ENCODE measurements at places on chromosomes 11 and 22.

DNA sequence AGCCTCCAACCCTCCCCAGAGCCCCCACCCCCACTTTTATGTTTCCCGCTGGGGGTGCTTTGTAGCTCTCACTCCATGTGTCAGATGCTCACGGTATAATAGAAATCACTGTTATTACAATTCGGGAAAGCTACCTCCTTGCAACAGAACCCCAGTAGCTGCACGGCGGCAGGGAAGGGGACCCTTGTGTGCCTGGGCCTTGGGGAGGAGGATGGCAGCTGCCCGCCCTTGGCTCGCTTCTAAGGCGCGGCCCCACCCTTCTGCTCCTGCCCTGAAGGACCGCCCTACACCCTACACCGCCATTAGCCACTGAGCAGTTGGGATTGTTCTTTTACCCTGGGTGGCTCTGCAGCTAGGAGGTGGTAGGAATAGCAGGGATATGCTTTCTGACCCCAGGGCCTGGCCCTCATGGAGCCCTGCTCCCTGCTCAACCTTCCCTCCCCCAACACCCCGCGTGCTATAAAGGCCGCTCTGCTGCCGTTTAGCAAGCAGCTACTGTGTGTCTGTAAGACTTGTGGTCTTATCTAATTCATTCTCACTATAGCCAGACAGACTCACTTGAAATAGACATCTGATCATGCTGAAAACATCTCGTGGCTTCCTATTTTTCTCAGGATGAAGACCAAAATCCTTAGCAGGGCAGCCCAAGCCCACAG is 219.7 kb downstream of the CEP164 start:
- no peak for DNase-seq

GRCh38 chr22:29346659-29347058 is 31.2 kb upstream of the RASL10A start:
- no peak for DNase-seq

DNA sequence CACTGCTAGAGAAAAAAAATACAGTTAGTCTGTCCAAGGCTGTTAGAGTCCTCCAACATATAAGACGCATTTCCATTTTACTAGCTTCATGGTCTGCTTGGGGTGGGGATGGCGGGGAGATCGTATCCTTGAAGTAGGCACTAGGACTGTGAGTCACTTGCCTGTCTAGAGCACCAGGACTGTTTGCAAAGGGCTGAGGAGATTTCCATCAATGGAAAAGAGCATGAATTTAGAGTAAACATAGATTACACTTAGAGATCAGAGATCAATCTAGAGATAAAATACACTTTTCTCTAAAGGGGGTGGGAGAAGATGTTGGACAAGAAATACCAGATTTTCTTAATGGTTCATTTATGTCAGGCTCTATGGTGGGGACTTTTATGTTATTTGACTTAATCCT is 1.7 kb upstream of the MS4A7 start:
- DNase-seq = no peak

- DNase-seq = no peak
Observed at GRCh38 chr11:26042113-26042512, 289.8 kb upstream of the ANO3 start.

DNA sequence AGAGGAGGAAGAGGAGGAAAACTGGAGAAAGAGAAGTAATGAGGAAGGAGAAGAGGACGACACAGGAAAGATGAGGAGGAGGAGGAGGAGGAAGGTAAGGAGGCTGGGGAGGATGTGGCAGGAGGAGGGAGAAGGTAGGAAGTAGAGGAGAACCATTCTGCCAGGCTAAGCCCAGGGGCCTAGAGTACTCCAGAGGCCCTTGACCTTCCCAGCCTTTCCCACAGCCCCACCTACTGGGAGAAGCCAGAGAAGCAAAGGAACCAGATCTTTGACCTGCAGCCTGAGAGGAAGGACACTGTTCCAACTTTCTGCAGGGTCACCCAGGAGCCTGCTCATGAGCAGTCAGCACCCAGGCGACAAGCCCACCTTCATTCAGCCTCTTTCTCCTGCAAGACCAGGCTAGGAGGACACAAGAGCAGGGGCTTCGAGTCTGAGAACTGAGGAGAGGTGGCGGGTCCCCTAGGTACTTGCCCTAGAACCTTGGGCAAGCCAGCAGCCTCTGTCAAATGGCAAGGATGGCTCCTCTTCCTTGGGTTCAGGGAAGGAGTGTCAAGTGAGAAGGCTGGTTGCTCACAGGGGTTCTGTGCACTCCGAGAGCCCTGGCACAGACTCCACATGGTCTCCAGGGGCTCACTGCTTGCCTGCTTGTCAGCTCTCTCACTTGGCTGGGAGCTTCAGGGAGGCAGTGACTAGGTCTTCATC is 27.9 kb upstream of the OAF start:
- no peak for DNase-seq

GRCh38 chr22:32052244-32052643 is 9.2 kb downstream of the SLC5A1 start:
- no peak for DNase-seq

GRCh38 chr22:40024201-40025061 is 29.7 kb downstream of the FAM83F start:
- DNase-seq = peak; percentile 38

- no peak for DNase-seq
Observed at GRCh38 chr11:56716379-56716854, 17.5 kb downstream of the OR9G1 start.

GRCh38 chr11:35337914-35338305 is 81.4 kb downstream of the SLC1A2 start:
- no peak for DNase-seq

GRCh38 chr22:29914165-29914564 is 31.2 kb downstream of the MTMR3 start:
- DNase-seq = no peak

- no peak for DNase-seq
Observed at GRCh38 chr11:86179646-86180064, 64.9 kb upstream of the EED start.

DNA sequence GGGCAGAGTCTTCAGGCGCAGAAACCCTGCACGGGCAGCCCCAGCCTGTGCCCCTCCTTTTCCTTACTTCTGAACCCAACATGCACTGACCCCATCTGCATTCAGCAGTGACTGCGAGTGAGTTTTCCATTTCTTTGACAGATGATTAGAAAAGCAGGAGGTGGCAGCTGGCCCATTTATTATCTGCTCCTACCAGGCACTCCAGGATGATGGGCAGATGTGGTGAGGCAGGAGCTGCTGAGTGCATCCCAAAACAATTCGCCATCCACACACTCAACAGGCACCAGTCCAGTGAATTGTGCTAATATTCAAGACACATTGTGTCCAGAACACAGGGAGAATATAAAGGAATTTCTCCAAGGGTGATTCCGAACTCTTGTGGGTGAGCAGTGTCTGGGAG is 208.5 kb downstream of the TENM4 start:
- no peak for DNase-seq

DNA sequence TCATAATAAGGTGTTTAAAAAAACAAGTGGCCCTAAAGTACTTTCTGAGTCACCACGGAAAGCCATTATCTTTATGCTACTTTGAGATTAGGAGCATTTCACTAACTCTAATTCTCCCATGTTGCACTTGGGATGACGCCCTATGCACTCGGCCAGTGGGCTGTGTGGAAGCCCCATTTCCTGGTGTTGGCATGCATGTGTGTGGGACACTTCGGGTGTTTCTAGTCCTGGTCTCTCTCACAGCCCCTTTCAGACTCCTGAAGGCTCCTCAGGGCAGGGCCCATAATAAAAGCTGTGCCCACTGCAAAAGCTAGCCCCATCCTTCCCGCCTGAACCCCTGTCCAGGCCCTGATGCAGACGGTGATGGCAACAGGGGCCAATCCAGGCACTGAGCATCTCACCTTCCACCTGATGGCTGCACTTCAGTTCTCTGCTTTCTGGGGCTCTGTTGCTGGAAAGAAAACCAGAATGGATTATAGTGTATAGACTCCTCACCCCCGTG is 14.9 kb upstream of the FXYD2 start:
- DNase-seq = no peak

DNA sequence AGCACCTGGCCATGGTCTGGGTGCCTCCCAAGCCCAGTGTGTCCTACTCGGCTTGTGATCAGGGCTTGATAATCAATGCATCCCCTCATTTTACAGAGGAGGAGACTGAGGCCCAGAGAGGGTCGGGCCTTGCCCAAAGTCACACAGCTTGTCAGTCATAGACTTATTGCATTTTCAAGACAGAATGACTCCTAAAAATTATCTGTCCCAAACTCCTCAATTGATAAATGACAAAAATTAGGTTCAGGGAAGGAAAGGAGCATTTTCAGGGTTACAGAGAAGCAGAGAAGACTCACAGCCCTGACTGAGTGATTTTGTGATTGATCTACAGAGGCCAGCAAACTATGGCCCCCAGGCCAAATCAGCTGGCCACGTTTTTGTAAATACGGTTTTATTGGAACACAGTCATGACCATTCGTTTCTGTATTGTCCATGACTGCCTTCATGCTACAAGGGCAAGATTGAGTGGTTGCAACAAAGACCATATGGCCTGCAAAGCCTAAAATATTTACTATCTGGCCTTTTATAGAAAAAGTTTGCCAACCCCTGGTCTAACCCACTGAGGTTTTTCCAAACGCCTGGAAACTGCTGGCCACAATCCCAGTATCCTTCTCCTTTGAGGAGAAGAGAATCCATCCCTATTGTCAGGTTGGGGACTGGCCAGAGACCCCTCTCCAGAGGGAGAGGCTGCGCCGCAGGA is 35.1 kb upstream of the NAV2 start:
- DNase-seq = no peak

- DNase-seq = no peak
Observed at GRCh38 chr11:6911948-6912347, 8.9 kb upstream of the OR2D3 start.

DNA sequence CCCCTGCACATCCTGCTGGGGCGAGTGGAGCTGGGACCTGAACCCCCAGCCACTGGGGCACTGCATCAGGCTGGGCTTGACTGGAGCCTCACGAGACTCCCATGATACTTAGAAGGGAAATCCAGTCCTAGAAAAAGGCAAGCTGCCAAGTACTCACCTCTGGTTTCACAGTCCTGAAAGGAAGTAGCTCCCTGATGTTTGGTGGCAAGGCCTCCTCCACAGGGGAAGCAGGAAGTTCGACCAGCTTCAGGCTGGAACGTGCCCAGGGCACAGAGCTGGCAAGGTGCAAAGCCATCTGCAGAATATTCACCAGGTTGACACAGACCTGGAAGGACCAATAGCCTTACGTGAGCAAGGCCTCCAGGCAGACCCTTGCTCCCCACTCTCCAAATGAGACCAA is 26.8 kb upstream of the NRIP3 start:
- no peak for DNase-seq

Data from stimulated activated CD8-positive, alpha-beta memory T cell treated with anti-CD3 and anti-CD28 coated beads, Interleukin-4, amount 100 ng/mL, for 1 hour (primary cell).